Neuronal stem cell (in vitro differentiated cells): ENCODE measurements at places on chromosomes 11 and 22.

- DNase-seq: no peak
These were observed 57.8 kb upstream of the TCF20 start for GRCh38 chr22:42328130-42328783.

- no peak for DNase-seq
These were observed 176.4 kb downstream of the SHANK2 start for GRCh38 chr11:71075871-71076420.

GRCh38 chr11:103681855-103682254, 354.6 kb upstream of the DDI1 start:
- no peak for DNase-seq

GRCh38 chr11:61476371-61476770, 32.2 kb upstream of the LRRC10B start:
- no peak for DNase-seq

DNA sequence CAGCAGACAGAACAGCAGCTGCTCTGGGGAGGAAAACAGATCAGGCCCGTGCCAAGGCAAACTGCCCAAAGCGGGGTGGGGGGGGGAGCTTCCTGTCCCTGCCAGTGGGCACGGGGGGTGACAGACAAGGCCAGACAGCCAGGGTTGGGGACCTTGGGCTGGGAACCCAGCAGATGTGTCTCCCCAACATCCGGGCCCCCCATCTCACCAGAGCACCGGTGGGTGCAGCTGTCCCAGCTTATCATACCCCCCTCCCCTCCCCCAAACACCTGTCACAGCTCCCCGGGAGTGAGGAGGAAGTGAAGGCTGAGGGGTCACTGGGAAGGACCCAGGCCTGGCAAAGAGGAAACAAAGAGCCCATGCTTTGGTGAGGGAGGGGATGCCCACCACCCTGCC, 1.3 kb downstream of the PPP1R14B start:
- no peak for DNase-seq

DNA sequence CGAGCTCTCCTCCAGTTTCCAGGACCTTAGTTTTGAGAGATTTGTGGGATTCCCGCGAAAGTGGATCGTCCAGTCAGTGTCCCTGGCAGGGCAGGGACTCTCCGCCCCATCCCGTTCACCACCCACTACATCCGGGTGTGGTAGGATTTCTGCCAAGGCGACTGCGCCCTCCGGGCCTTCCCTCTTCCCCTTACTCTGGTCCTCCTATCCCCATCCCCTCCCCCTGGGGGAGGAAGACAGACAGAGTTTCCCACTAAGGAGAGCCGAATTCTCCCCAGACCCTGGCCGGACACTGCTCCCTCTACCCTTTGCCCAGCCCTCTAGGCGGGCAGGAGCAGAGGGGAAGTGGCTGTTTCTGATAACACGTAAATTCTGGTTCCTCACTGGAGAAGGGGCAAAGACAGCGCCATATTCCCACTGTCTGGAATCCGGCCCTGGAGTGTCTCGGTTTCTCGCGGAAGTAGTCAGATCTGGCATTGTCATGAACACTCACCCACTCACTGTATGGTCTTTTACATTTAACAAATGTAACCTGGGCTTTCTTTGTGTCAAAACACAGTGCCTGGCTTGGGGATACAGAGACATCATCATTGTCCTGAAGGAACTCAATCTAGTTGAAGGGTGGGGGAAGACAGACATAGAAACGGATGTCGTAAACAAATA, 1.1 kb upstream of the NECTIN1 start:
- DNase-seq: peak; percentile 29

- no peak for DNase-seq
These were observed 40.8 kb upstream of the SCN3B start for GRCh38 chr11:123695231-123695630.

DNA sequence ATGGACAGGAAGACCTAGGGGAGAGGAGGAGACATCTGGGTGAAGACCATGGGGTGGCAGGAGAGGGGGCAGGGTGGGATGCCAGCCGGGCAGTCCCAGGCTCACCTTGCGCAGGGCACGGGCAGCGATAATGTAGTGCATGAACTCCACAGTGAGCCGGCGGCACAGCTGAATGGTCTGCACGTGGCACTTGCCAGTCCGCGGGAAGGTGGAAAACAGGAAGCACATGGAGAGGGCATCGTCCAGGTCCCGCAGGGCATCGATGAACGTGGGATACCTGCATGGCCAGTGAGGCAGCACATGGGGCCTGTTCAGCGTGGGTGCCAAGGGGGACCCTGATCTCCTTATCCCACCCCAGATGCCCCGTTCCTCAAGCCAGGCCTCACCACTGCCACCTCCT, 7.3 kb downstream of the PES1 start:
- no peak for DNase-seq

DNA sequence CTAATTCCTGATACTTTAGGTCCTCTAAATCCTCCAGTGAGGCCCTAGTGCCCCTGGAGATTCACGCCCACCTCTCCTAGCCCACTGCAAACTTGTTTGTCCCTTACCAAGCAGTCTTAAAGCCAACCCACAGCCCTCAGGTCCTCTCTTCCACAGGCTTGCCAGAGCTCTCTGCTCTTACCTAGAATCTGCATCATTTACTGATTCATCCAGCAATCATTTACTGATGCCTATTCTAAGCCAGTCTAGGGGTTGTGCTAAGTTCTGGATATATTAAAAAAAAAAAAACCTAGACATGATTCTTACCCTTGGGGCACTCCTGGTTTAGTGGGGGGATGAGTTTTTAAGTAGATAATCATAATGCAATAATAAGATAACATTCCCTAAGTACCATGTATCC, 43.0 kb upstream of the PLET1 start:
- DNase-seq: no peak

DNA sequence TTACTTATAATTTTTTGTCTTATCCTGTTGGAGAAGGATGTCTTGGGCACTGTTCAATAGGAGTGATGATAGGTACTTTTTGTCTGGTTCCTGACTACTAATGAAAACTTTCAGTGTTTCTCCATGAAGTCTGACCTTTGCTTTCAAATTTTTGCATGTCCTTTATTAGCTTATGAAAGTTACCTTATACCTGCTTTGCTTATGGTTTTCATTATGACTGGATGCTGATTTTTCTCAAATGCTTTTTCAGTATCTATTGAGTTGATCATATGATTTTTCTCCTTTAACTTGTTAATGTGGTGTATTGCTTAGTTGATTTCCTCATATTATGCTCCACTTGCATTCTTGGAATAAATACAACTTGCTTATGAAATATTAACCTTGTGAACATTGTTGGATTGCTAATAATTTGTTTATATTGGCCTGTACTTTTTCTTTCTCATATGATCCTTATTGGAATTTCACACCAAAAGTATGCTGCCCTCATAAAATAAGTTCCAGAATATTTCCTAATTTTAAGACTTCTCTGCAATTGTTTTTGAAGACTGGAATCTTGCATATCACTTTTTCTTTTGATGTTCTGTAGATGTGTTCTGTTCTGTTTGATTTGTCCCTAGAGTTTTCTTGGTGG, 85.0 kb upstream of the SC5D start:
- no peak for DNase-seq

DNA sequence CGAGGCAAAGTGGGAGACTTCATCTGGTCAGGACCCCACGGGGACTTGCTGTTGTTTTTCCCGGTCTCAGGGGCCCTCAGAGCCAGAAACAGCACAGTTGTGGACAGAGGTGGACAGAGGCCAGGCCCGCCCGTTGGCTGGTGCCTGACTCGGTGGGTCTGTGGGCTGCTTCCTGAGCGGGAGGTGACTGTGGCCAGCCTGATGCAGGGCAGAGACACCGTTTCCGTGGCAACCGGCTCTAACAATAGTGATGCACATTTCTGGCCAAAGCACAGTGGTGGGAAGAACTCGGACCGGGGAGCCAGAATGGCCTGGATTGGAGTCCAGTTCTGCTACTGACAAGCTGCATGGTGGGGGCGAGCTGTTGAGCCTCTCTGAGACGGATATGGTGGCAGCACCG, 58.7 kb upstream of the ATXN10 start:
- no peak for DNase-seq

DNA sequence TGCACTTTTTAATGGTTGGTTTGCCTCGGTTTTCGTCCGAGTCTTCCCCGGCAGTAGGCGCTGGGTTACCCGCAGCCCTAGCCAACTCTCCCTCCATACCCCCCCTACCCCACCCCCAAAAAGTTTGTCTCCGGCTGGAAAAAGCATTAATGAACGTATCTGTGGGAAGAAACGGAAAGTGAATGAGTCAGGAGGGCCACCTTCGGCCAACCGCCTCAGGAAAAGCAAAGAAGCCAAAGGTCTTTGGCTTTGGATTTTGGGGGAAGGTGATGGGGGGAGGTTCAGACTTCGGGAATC, 508 bp upstream of the FLI1 start:
- no peak for DNase-seq

DNA sequence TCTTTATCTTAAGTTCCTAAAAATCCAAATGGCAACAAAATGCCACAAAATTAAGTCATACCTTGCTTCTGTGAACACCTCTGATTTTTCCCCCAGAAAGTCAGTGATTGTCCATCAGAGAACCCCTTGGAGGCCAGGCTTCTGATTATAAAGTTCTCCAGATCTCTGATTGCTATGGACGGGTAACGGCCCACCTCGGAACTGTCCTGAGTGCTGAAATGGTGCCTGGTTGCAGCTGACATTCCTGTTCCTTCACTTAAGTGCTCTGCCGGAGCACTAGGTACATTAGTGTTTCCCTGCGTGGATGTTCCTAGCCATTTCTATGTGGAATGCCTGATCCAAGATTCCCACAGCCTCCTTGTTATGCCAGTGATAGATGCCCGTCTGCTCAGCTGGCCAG, 85.0 kb downstream of the CHST1 start:
- DNase-seq: peak; percentile 41

- no peak for DNase-seq
These were observed 33.9 kb upstream of the SEPTIN5 start for GRCh38 chr22:19680287-19680881.

DNA sequence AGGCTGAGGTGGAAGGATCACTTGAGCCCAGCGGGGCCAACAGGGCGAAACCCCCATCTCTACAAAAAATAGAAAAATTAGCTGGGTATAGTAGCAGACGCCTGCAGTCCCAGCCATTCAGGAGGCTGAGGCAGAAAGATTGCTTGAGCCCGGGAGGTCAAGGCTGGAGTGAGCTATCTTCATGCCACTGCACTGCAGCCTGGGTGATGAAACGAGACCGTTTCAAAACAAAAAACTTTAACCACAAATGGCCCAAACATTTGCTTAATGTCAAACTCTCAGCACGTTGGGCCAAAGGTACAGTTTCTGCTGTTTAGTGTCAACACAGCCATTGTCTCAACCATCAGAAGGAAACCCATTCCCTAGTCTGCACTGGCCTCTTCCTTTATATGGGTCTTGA, 69.2 kb upstream of the TTC12 start:
- no peak for DNase-seq

DNA sequence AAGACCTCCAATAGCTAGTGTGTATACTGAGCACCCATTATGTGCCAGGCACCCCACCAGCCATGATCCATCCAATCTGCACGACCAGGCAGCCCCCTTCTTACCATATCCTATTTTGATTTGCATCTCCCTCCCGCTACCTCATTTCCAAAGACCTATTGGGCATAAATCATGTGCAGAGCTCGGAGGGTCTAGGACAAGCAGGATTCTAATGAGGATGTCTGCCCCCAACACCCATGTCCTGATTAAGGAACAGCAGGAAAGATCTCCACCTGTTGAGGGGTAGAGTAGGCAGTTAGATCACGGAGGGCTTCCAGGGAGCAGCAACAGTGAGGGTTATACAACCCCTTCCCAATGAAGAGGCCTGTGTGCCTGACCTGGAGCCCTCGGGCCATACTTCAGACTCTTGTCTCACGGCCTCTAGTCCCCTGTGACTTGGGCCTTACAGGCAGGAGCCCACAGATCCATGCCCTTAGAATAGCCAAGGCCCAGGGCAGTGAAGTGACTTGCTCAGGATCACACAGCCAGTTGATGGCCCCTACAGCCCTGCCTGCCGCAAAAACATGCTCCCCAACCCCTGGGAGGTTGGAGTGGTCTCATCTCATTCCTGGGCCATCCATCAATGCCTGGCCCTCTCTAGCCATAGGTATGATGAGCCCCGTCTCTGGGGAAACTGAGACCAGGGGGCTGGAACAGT, 3.5 kb downstream of the RAB3IL1 start:
- no peak for DNase-seq

- DNase-seq: no peak
These were observed 8.7 kb upstream of the NXPE4 start for GRCh38 chr11:114604179-114604813.

DNA sequence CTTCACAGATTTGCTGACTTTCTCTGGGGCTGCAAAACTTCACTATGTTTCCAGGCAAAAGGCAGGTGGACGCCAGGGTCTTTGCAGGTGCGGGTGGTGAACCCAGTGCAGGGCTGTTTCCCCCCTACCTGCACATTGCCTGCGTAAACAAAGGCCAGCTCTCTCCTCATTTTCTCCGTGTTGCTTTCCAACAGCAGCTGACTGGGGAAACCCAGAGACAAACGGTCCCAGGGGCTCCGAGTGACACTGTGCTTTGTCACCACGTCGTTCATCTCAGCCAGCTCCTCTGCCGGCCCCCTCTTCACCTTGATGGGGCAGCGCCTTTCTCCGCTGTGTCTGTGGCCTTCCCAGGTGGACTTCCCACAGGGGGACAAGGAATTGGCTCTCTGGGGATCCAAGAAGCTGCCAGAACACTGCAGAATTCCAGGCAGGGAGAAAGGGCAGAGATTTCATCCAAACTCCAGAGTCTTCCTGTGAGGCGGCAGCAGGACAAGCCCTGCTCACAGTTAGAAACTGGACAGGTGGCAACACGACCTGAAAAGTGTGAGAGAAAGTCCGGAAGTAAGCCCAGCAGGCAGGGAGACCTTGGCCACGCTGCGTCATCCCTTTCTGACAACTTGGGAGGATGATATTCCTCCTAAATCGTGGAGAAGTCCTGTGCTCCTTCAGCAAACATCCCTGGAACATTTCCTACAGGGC, 1493.7 kb downstream of the TBC1D22A start:
- DNase-seq: no peak

GRCh38 chr11:8031248-8032115, 44.3 kb downstream of the EIF3F start:
- no peak for DNase-seq

DNA sequence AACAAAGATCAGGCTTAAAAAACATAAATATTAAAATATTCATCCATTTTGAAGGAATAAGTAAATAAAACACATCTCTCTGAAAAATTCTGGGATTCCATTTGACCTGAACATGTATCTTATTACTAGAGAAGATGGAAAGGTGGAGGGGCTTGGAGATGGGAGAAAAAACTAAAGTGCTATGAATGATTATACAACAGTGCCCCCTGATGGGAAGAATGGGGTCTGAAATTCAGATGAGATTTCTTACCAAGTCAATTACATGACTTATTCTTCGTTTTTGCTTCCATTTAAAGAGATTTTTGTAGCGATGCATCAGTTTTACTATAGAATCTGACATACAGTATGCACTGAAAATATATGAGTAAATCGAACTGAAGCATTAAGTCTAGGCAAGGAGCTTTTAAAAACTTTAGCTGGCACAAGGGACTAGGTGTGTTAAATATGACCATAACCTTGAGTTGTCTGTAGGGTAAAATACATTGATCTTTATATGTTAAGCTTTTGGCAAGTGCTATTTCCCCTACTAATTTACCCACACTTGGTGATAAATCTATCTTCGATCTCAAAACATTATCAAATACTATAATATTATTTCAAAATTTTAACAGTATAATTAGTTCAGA, 718.8 kb downstream of the CNTN5 start:
- DNase-seq: peak; percentile 56
